ENCODE measurements at places on chromosomes 6 and 20.

GRCh38 chr20:18005170-18005989 is 36.6 kb downstream of the MGME1 start:
- DNase-seq: no peak

DNA sequence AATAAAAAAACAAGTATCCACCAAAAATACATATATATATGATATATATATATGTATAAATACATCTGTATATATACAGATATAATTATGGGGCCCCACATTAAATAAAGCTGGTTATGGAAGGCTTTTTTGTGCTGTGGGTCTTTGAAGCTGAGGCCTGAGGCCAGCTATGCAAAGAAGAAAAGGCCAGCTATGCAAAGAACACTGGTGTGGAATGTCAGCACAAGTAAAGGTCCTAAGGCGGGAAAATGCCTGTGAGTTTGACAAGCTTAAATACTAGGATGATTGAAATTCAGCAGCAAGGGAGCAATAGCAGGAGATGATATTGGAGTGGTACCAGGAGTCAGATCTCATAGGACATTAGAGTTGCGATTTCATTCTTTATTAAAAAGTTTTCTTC is 25.2 kb downstream of the ADGRF1 start:
- DNase-seq: no peak

- DNase-seq: no peak
These were observed 642.1 kb upstream of the FLRT3 start for GRCh38 chr20:14979453-14979986.

DNA sequence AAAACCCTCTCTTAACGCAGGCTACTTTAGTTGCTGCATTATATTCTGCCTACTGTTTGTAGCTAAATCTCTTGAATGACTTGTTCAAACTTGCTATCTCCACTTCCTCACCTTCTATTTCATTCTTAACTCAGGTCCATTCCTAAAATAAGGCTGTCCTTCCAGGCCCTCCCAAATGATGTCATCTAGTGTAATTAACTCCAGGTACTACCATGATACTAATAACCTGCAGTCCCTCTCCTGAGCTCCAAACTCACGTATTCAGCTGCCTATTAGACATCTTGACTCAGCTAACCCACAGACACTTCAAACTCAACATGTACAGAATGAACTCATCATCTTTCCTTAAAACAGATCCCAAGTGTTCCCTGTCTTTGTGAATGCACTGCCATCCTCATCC is 10.5 kb upstream of the TOP1 start:
- no peak for DNase-seq

GRCh38 chr6:45021676-45022075 is 306.5 kb upstream of the RUNX2 start:
- no peak for DNase-seq

DNA sequence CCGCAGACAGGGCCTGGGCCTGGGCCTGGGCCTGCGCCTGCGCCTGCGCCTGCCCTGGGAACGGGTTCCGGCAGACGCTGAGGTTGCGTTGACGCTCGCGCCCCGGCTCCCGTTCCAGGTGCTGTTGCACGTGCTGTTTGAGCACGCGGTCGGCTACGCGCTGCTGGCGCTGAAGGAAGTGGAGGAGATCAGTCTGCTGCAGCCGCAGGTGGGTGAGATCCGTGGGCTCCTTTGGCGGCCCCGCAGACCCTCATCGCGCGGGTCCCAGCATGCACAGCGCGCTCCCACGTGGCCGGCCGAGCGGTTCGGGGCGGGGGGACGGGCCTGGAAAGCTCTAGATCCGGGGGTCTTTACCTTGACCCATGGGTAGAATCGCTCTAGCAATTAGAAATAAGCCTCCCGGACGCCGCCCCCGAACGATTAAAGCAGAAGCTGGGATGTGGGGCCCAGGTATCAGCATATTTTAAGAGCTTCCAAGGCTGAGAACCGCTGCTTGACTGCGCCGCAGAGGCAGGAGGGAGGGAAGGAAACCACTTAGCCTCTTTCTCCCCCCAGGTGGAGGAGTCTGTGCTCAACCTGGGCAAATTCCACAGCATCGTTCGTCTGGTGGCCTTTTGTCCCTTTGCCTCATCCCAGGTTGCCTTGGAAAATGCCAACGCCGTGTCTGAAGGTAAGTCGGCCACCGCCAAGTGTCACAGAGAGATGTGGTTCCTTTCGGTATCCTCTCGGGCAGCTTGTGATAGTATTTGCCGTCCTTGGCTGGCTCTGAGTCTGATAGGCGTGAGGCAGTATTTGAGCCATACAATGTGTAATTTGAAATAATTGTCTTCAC is 508 bp downstream of the NOP56 start:
- no peak for DNase-seq

GRCh38 chr6:68458447-68458846 is 176.6 kb upstream of the ADGRB3 start:
- DNase-seq: no peak

DNA sequence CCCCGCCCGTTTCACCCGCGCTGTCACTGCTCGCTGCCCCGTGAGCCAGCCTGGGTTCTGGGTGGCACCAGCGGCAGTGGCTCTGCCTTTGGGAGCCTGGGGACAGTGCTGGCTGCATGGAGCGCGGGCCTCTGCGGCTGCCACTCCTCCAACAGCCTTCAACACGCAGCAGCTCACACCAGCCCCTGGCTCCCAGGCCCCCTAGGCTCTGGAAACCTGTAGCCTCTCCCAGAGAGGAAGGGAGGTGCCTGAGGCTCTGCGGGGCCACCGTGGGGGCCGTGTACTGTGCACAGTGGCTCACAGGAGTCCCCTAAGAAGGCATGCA is 163.9 kb upstream of the AFDN start:
- DNase-seq: no peak

- no peak for DNase-seq
These were observed 429.7 kb downstream of the FRK start for GRCh38 chr6:115631028-115631427.

- no peak for DNase-seq
These were observed 628 bp downstream of the NKAIN4 start for GRCh38 chr20:63253438-63254231.

DNA sequence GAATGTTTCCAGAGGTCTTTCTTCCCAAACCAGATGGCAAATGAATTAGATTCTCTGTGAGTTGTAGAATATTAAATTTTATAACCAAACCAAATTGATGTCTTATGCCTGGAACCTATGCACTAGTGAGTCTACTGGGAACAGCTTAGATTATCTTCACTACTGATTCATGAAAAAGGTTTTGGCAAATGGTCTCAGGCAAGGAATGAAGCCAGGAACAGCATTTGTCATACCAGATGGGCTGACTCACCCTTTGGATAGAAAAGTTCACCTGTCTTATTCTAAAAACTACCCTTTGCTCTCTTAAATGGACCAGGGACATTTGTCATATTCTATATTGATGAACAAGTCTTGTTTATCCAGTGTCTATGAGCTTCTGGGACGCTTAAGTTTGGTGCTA is 135.4 kb upstream of the ECI2 start:
- no peak for DNase-seq

GRCh38 chr6:155411154-155412052 is 44.2 kb downstream of the NOX3 start:
- no peak for DNase-seq

DNA sequence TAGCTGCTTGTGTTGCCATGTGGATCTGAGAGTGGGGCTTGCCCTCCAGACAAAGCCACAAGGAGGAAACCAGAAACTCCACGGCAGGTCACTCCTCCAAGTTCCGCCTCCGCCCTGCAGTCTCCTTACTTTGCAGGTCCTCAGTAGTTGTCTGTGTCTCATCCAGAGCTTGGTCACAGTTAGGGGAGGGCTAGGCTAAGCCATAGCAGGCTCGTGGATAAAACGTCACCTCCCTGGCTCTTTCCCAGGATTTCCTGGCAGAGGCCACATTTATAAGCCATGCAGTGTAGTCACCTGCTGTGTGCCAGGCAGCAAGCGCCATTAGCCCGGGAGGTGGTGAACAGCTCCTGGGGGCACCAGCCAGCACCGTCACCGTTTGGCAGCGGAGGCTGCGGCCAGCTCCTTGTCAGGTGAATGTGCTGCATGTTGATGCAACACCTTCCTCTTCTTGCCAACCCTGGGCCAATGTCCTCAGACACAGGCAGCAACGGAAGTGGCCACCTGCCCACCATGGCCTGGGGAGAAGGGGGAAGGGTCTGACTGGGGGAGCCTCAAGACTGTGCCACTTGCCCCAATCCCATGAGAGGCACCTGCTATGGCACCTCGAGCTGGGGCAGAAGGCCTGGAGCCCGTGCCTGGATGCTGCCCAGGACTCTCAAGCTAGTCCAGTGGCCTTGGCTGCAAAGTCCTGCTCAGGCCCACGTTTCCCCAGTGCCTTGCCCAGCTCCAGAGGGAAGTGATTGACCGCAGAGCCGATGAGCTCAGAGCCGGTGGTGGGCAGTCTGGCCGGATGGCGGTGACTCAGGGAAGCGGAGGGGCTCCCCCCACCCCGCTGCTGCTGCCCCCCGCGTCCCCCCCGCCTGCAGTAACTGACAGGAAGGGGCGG is 39.0 kb upstream of the SLCO4A1 start:
- peak; percentile 44 for DNase-seq

DNA sequence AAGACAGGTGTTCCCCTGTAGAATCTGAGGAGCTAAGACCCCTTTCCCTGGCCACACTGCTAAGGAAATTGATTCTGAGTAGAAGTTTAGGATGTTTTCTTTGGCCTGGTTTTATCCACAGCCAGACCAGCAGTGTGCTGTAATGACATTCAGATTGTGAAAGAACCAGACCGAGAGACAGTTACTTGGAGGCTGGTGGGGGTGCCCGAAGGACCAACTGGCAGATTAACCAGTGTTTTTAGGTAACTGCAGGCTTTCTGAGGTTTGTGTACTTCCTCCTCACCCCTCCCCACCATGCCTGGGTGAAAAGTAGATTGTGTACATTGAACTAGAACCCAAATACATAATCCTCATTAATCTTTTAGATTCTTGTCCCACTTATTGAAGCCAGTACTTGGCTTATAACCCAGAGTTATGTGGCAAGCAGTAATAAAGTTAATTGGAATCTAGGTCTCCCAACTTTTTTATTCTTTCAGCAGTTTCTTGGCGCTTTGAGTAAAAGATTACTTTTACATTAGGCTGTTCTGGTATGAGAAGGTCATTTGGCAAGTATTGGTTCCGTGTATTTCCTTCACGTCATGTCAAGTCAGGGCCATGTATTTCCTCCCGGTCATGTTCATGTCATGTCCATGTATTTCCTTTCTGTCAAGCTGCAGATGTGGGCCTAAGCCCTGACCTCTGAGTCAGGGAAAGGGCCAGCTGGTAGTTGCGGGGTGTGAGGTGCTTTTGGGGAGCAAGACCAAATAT is 93.7 kb downstream of the TCP11 start:
- no peak for DNase-seq

Data from activated gamma-delta T cell (primary cell).